NCI-H1930 (cell line): ENCODE measurements at places on chromosomes 12 and 14.

- DNase-seq: no peak
Measured at GRCh38 chr12:116924558-116925453, 14.1 kb downstream of the FBXW8 start.

GRCh38 chr14:21656980-21657379, 3.3 kb downstream of the OR4E2 start:
- no peak for DNase-seq

DNA sequence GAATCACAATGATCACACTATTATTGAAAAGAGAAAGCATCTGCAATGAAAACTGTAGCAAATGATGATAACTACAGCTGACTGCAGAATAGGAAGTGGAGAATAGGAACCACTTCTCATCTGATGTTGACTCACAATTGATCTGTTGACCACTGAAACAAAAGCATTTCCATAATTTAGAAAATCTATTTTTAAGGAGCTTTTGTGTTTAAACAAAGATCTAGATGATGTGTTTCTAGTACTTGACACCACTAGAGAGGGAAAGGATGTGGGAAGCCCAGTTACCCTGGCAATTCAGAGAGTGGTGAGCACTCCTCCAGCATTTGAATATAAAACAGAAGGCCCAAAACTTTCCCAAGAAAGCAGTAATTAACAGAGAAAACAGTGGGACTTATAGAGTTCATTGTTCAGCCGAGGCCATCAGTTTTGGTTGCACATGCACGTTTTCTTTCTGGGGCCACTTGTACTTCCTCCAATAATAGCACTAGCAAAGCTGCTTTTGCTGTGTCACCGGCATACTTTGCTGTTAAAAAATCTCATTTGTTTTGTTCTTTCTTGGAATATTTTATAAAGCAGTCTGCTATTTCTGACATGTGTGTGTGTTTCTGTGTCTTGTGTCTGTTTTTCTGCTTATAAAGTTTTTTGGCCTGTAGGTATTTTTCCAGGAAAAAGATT, 76.1 kb upstream of the HECTD1 start:
- no peak for DNase-seq

DNA sequence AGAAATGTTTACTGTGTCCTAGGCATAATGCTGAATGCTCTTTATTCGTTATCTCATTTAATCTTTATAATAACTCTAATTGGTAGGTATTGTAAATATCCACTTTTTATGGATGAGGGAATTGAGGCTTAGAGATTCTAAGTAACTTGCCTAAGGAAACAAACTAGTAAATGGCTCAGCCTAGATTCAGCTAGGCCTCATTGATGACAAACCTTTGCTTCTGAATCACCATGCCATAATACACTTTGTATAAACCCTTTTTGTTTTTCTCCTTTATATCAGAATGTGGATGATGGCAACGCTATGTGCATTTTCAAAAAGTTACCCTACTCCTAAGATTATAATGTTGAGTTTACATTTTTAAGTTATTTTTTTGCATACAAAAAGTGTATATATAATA, 34.0 kb downstream of the MNAT1 start:
- no peak for DNase-seq

- DNase-seq: peak; percentile 46
Measured at GRCh38 chr12:10364815-10365622, 24.8 kb downstream of the KLRK1 start.

- DNase-seq: no peak
Measured at GRCh38 chr14:91399868-91400640, 17.6 kb downstream of the CCDC88C start.

GRCh38 chr14:75991753-75992152, 6.2 kb downstream of the IFT43 start:
- DNase-seq: no peak

DNA sequence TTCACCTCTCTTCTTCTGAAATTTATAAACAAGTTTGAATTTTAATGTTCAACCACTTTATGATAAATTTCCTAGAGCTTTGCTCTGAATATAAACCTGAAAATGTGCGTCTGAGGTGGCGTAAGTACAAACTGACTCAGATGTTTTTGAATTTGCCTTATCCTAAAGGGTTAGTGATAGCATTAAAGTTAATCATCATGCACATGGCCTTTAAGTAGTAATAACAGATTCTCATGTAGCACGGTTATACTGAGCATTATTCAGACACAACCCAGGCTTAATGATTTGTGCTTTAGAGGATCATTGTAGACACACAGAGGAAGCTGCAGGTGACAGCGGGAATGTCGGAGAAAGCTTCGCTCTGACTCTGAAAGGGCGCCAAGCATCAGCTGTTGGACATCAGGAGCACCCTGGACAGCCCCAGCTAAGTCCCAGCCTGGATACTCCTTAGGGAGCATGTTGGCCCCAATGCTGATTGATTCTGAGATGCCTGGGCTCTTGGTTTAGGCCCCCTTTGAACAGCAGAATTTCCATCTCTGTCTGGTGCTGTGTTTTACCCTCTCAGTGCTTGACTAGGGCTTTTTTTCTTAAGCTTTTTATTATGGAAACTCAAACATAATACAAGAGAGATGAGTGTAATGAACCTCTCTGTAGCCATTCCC, 91.1 kb downstream of the PLXNC1 start:
- DNase-seq: no peak

DNA sequence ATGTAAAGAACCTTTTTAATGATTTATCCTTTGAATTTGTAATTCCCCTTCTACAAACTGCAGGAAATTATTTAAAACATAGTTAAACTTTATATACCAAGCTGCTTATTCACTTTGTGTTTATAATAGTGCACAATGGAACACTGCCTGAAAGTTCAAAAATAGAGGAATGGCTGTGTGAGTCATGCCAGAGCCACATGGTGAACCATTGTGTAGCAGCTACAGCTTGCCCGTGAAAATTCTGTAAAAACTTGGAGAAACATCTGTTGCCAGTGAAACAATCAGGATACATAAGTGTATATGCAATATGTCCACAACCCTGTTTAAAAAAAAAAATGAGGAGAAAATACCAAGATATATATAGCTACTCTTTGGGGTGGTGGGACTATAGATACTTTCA, 59.5 kb downstream of the VEZT start:
- no peak for DNase-seq

- DNase-seq: peak; percentile 3
Measured at GRCh38 chr12:91877022-91877421, 268.6 kb downstream of the BTG1 start.

DNA sequence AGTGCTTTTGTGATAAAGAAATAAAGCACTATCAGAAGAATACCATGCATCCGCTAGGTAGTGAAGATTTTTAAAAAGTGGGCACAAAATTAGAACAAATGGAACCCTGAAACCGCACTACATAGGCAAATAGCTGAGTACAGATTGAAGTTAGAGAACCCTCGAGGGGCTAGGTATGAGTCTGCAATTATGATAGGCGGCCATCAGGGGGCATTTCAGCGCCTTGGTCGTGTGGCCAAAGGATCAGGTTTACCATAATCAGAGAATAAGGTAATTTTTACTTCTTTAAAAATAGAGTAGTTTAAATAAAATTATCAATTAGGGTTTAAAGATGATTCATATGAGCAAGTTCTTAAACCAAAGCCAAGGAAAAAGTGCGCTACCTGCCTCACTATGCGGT, 129.8 kb downstream of the TMX1 start:
- DNase-seq: no peak

DNA sequence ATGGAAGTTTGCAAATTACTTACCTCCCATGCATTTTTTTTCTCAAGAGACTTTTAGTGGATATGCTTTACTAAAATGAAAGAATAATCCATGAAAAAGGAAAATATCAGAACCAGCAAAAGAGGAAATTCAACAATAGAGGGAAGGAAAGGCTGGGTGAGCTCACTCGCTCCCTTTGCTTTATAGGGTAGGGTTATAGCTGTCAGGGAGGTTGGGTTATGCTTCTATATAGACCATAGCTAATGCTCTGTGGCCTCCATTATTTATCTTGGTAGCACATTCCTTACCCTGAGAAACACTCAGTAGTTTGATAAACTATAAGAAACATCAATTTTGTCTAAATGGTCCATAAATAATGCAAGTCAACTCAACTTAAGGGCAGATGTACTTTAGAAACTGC, 215.9 kb upstream of the FAR2 start:
- DNase-seq: no peak

- DNase-seq: no peak
Measured at GRCh38 chr12:40034156-40034555, 71.7 kb downstream of the SLC2A13 start.

GRCh38 chr12:67482751-67483661, 165.5 kb upstream of the DYRK2 start:
- DNase-seq: no peak

- DNase-seq: no peak
Measured at GRCh38 chr12:16785524-16785923, 179.6 kb upstream of the LMO3 start.

DNA sequence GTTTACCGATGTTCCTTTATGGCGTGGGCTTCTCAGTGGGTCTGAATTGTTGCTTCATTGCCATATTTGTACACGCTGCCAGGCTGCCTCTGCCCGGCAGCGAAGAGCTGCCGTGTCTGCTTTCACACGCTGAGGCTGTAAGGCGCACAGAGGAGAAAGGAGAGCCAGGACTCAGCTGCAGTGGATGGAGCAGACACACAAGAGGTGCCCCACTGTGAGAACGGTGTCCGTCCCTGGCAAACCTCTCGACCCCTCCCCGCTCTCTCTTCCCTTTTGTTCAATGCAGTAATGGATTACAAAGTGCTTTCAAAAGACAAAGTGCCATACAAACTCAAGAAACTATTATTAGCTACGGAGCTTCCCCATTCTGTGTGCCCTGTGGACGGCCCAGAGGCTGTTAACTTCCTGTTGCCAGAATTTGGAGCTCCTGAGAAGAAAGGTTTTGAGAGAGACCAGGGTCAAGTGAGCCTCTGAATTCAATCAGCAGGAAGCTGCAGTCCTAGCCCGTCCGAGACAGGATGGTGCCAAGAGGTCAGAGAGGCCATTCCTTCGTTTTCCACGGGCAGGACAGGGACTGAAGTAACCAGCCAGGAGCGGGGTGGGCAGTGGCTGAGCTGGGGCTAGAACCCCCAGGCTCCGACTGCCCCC, 15.8 kb downstream of the CCND2 start:
- no peak for DNase-seq

GRCh38 chr14:91369628-91370445, 47.8 kb downstream of the CCDC88C start:
- DNase-seq: no peak

DNA sequence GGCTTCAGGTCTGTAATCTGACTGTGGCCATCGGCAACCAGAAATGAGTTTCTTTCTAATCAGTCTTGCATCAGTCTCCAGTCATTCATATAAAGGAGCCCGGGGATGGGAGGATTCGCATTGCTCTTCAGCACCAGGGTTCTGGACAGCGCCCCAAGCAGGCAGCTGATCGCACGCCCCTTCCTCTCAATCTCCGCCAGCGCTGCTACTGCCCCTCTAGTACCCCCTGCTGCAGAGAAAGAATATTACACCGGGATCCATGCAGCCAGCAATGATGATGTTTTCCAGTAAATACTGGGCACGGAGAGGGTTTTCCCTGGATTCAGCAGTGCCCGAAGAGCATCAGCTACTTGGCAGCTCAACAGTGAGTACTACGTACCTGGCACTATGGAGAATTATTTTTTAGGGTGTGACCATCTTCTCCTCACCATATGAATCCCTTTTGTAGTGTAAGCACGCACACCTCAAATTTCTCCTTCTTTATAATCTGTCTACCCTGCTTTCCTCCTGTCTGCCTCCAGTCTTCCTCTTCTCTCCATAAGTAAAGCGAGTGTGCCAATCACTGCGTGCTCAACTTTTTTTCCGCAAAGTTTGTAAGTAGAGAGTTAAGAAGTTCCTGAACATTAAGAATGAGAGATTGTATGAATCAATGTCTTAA, at the start of gene TPH2:
TSS of gene TPH2 (plus strand) at position 118 of the 658 bp plus-strand sequence. CDS start at position 260, 142 bp downstream.
- peak; percentile 64 for DNase-seq

GRCh38 chr12:108430245-108430644, 84.8 kb upstream of the FICD start:
- DNase-seq: no peak

- no peak for DNase-seq
Measured at GRCh38 chr12:63208956-63209355, 58.0 kb upstream of the AVPR1A start.
